ENCODE measurements at places on chromosomes 5 and 9. TPM values are rescaled to one million over a fixed set of nuclear protein-coding genes. Genes with fewer than 3 reads are reported as not detected.

GRCh38 chr5:144028636-144029035, 141.8 kb downstream of the YIPF5 start:
- peak; percentile 41 for DNase-seq

DNA sequence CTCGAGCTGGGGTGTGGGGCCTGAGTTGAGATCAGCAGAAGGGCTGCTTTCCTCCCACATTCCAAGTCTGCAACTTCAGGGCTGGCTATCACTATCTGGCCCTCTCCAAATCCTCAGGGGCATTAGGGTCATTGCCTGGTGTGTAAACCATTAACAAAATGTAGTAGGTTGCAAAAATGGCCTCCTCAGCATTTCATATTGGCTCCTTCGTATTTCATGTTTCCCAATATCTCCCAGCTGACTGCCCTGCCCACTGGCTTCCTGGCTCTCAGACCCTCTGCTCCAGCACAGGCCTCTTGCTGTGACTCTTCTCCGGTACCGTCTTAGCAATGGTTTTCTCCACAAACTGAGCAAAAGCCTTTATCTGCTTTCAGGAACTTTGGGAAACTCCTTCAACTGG, 113.8 kb downstream of the GADD45G start:
- DNase-seq = no peak

DNA sequence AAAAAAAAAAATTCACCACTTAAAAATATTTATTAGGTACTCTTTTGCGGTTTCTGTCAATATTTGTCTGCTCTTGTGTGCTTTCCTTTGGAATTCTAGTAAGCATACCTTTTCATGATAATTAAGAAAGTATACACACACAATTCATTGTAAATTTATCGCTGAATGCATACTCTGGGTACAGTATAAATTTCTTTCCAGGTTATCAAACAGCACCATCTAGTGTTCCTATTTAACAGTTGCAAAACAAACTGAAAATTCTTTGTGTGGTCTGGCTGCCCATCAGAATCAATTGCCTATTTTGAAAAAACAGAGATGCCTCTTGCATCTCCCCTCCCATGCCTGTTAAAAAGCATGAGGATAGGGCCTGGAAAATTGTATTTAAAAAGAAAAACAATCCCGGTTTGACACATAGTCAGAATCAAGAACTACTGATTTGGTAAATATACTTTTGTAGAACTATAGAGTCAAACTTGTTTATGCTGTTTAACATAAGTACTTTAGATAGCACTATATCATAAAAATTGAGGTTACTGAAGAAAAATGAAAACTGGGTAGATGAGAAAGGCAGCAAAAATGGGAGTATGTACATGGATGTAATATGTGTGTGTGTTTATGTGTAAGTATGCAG, 16.2 kb downstream of the PGGT1B start:
- no peak for DNase-seq

DNA sequence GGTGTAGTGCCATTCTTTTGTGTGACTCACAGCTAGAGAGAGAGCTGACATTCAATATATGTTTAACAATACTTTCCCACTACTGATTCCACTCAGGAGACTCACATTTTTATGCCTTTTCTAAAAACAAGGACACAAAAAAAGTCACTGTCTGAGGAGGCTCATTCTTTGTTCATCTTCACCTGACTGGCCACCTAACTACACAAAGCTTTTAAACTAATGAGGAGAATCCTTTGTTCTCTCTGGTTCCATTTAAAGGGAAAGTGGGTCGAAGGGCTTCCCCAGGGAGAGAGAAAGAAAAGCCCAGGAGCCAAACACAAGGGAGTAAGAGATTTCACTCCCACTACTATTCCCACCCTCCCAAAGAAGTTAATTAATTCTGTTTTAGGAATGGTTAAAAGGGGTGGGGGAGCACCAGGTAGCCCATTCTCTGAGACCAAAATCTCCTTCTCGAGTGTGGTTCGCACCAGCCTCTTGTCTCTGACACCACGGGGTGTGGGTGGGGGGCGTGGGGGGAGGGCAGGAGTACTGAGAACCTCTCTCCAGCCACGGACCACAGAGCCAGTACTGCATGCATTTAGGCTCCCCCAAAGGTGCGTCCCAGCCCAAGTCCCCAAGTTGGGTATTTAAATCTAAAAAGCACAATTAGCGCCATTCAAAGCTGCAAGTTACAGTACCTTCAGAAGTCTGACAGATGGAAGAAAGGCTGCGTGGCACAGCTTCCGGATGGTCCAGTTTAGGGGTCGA, 747 bp downstream of the TRPM3 start:
- DNase-seq = no peak

DNA sequence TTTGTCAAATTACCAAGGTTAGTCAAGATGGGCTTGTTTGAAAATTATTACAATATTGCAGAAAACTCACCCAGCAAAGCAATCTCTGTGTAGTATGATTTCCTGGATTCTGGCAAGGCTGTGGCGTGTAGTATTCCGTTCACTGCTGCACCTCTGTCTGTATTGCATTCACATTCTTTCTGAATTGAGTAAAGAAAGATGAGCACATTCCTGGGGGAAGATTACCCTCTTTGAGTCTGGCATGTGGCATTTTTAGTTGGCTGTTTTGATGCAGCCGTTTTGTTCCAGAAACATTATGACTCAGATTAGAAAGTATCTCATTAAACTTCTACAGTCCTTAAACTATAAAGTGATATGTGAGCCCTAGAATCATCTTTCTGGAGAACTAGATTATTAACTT, 197.7 kb downstream of the TENT4A start:
- no peak for DNase-seq

DNA sequence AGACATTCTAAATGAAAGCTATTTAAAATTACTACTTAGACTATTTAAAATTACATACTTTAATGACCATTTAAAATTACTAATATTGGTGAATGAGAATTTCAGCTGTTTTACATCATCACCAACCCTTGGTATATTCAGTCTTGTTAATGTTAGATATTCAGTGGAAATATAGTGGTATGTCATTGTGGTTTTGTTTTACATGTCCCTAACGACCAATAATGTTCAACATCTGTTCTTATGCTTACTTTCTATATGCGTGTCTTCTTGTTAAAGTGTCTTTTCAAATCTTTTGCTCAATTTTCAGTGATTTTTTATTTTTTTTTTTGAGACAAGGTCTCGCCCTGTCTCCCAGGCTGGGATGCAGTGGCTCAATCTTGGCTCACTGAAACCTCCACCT, 279.3 kb upstream of the TARS1 start:
- DNase-seq = no peak

ORM2 gene
- polyA plus RNA-seq = not detected

PTPN3 gene
- polyA plus RNA-seq = 7.5 TPM

C1QTNF3 gene
- polyA plus RNA-seq = 0.16 TPM

ACOT12 gene
- not detected for polyA plus RNA-seq

PDCD1LG2 gene
- polyA plus RNA-seq = 9.2 TPM

All from foreskin keratinocyte (primary cell).